Activated CD4-positive, alpha-beta T cell treated with anti-CD3 and anti-CD28 coated beads, Interleukin-2, amount 50 U/mL, for 4 hours (primary cell): ENCODE measurements at places on chromosomes 3 and 15.

- DNase-seq = no peak
Observed at GRCh38 chr15:62719316-62719715, 323.2 kb upstream of the TPM1 start.

- DNase-seq = no peak
Observed at GRCh38 chr15:74802290-74802689, 10.3 kb upstream of the LMAN1L start.

DNA sequence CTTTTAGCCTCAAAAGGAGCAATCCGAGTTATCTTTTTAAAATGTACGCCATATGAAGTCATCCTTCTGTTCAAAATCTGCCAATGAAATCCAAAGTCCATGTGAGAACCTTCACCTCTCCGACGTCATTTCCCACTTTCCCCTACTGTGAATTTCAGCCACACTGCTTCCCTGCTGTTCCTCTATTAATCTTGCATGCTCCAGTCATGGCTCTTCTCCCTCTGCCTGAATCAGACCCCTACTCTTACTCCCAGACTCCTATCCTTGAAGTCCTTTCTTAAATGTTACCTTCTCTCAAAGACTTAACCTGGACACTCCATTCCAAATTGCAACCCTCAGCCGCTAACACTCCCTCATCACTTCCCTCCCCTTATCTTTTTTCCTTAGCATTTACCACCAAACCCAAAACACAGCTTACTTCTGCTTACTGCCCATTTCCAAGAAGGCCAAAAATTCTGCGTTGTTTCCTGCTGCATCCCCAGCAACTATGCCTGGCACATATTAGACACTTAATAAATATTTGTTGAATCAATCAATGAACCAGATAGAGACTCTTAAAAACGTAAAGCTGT, 1.2 kb downstream of the NKIRAS1 start:
- no peak for DNase-seq

GRCh38 chr3:23182996-23183513, 20.1 kb upstream of the UBE2E2 start:
- no peak for DNase-seq

GRCh38 chr3:20190991-20191390, 5.0 kb upstream of the SGO1 start:
- DNase-seq = no peak

DNA sequence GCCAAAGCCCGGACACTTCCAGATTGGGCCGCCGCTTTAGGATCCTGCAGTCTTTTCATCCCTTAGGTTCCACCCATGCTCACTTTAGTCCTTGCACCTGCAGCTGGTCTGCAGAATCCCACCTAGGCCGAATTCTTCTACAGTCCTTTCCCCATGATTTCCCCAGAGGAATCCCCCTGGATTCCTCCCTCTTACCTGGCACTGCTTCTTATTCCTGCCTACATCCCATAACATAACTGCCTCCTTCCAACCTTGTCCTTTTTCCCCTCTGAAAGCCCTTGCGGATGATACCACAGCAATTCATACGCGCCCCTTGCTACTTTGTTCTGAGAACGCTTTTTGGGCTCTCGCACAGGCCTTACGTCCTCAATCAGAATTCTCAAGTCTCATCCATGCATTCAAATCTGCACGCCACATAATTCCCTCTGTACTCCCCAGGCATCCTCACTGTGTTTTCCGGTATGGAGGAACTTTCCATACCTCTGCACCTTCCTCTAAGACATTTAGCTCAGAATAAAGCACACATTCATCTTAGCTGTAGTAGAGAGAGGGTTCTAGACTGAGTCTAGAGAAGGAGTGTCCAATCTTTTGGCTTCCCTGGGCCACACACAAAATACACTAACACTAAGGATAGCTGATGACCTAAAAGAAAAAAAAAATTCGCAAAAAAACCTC, 619 bp downstream of the EIF2AK4 start:
- DNase-seq = no peak

GRCh38 chr15:61764141-61764540, 296.1 kb downstream of the VPS13C start:
- no peak for DNase-seq

GRCh38 chr3:192237992-192238608, 489.2 kb downstream of the FGF12 start:
- no peak for DNase-seq

GRCh38 chr15:101675015-101675414, 22.8 kb upstream of the TM2D3 start:
- DNase-seq = no peak

- DNase-seq = no peak
Observed at GRCh38 chr3:171412054-171412453, 48.2 kb downstream of the TNIK start.

DNA sequence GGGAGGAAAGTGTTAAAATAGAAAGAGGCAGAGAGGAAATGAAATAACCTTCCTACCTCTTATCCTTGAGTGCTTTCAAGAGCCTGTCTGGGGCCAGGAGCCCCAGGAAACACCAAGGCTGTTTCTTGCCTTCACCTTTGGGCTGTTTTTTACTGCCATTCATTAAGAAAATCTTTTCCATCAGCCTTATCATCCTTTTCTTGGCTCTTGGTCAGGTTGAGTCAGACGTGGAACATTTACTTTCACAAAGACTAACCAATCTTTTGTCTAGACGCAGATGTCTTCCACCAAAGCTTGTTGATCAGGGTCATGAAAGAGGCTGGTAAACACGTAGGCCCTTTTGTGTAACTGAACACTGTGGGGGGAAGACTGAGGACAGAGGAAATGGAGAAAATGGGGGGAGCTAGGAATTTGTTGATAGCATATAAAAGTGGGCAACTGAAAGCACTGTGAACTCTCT, 151.0 kb upstream of the THBS1 start:
- no peak for DNase-seq

DNA sequence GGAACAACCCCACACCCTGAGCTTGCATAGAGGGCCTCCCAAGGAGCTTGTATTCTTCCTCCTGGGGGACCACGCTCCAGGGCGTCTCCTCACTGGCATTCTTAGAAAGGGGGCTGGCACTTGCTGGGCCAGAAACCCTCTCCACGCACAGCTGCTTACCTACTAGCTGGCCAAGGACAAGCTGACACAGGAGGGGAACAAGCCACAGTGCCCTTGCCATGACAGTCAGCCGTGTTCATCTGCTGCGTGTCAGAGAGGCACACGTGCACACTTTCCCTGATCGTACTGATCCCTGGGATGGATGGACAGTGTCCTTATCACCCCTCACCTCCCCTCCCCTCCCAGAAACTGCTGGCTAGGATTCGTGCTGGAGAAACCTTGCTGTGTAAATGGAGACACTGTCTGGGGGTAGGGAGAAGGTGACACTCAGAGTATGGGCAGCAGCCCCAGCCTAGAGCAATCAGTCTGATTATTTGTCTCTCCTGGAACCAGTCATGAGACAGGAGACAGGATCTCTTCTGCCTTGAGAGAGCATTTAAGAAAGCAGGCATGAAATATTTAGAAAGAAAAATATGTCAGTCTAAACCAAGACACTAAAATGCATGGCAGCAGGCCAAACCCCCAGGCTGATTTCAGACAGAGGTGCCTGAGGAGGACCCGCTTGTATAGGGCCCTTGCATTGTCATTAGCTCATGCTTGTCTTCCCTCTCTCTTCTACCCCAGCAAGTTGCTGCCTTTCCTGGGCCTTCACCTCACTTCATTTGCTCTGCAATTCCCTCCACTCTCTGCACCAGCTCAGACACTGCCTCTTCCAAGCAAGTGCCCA, 311.8 kb upstream of the TRIM42 start:
- no peak for DNase-seq

DNA sequence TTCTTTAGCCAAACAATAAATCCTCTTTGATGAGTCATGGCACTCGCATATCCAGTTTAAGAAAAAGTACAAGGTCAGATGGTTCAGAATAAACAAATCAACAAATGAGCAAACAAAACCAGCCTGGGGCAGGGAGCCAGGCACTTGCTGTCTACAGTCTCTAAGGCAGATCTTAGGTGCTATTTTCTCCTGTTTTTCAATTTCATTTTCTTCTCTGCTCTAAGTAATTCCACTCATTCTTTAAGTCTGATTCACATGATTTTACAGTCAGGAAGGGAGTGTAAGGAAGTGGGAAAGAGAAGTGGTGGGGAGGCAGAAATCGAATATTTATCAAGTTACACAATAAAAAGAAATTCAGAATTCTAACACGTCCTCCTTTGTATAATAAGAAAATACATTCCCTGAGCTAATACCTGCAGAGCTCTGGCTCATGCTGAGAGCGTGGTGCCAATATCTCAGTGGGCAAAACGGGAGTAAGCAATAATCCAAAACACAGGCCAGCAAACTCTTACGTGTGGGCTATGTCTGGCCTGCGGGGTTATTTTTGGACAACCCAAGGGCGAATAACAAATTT, 298.6 kb downstream of the ADAMTS17 start:
- no peak for DNase-seq

DNA sequence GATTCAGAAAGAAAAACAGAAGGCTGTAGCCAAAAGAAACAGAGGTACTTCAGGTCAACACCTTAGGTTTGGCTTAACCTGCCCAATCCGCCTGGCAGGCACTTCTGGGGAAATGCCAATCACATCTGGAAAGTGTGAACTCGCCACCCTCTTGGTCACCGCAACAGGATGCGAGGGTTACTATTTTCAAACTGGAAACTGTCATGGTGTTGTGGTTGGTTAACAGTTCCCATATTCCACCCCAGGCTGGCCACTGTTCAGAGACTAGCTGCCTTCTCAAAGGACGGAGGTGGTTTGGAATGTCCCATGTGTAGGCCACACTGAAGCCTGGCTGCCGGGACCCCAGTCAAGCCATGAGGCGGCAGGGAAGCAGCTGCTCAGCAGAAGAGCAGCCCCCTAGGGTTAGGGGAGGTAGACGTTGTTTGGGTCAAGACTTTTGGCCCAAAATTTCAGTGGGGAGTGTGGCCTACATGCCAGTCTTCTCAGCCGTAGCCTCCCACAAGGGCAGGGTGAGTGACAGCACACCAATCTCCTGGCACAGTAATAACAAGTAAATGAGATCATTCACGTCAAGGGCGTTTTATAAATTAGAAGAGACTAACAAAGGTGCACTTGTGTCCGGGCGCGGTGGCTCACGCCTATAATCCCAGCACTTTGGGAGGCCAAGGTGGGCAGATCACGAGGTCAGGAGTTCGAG, 54.6 kb downstream of the UMPS start:
- no peak for DNase-seq

DNA sequence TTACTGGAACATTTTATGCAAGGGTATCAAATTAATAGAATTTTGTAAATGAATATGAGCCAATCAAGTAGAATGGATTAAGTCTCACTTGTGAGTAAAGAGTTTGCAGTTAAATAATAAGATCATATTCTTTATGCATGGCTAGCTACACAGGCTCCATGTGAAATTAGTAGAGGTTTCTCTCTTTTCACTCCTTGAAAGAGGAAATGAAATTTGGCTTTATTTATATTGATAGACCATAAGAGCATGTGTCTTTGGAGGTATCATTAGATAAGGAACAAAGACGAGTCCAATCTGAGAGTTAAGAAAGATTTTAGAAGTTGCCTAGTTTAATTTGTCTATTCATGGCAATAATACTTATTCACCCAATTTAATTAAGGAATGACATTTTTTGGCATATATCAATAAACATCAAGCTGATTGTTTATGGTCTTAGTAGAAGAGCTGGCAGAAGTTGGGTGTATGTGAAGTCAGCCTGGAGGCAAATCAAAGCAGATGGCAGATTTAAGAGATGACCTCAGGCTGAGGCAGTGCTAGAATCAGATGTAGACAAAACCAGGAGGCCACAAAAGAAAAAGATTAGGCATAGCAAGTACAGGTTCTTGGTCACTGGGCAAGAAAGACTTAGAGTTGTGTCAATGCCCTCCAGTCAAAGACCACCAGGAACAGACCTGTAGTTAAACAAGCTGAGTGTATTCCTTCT, 406.5 kb upstream of the ARHGEF26 start:
- DNase-seq = no peak

- no peak for DNase-seq
Observed at GRCh38 chr3:64291345-64291744, 66.1 kb upstream of the PRICKLE2 start.

DNA sequence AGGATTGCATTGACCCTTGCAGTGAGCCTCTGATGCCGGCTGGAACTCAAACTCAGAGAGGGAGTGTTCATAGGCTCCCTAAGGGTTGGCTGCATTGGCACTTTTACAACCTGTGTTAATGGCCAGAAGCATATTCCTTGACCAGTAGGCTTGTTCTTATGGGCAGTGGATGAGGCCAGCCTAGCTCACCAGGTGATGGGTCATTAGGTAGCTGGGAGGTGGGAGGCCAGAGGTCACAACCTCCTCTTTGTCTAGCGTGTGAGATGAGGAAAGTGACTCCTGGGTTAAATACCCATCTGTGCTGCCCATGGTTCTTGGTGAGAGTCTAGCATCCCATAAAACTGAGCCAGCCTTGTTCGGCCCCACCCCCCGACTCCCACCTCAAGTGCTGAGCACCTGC, 275.7 kb upstream of the CTNNB1 start:
- no peak for DNase-seq

- DNase-seq = peak; percentile 1
Observed at GRCh38 chr3:150407051-150407807, 869 bp upstream of the TSC22D2 start.

DNA sequence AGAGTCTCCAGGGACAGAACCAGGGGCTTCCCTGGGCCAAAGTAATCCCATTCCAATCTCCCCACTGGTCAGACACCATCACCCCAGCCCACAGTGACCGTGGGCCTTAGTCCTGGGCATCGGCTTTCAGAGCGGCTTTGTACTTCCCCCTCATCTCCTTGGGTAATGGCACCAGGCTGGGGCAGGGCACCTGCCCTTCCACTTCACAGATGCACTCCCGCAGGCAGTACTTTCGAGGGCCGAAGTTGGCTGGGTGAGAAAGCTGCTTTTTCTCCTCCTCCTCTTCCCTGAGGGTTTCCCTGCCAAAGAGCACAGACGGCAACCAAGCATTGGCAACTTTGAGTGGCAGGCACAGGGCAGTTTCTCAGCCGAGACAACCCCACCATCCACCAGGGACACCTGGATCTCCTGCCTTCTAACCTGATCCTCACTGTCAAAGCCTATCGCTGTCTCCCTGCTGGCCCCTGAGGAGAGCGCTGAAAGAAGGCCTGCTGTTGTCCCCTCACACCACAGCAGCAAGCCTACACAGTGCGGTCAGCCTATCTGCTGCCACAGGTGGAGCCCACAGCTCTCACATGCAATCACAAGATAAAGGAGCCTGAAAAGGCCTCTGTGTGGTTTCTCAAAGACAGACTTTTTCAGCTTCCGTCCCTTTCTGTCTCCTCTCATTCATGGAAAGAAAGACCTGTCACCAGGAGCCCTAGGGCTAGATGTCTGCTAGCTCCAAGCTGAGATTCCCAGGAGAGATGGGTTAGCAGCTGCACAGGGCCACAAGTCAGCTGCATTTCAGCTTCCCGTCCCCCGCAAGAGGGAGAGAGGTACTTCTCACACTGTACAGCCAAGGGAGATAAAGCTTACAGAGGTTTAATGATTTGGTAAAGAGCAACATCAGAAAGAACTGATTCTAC, 12.5 kb downstream of the MRPS25 start:
- DNase-seq = no peak

DNA sequence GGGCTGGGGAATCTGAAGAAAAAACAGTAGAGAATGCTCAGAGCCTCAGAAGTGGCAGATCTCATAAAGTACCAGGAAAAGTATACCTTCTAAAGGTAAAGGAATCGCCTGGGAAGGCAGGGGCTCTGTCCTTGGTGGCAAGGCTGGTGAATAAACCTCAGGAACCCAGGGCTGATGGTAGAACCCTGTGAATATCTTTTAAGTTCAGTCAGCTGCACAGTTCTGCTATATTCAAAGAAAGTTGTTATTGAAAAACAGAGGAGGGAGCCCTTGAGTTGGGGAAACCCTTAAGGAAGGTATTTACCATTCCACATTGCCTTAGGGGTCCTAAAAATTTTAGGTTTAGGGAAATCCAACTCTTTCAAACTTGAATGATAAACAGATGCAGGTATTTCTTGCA, 31.2 kb downstream of the ZPLD1 start:
- no peak for DNase-seq
